SHP77 (cell line): ENCODE measurements at places on chromosomes 3 and 15.

DNA sequence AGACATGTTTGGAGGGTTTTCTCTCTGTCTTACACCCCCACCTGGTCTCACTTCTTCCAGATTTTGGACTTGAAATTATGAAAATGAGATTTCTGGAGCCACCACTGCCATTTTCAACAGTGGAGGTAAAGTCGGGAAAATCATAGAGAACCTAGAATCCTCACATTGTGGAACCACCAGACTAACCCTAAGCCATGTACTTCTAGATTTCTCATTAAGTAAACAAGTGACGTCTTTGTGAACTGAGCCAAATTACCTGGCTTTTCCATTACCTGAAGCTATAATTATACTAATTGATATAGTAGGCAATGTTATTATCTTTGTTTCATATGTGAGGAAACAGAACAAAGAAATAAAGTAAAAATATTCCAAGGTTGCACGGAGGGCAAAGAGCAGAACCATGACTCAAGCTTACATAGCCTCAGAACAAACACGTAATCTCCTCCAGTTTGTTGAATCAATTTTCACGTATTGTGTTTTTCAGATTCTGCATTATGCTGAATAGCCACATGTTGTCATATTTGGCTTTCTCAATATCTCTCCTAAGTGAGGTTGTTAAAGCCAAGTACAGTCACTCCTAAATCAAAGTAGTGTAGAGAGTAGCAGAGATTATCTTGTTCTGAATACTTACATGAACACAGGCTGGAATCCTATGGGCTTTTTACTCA is 101.3 kb upstream of the CMC1 start:
- DNase-seq, result no peak

DNA sequence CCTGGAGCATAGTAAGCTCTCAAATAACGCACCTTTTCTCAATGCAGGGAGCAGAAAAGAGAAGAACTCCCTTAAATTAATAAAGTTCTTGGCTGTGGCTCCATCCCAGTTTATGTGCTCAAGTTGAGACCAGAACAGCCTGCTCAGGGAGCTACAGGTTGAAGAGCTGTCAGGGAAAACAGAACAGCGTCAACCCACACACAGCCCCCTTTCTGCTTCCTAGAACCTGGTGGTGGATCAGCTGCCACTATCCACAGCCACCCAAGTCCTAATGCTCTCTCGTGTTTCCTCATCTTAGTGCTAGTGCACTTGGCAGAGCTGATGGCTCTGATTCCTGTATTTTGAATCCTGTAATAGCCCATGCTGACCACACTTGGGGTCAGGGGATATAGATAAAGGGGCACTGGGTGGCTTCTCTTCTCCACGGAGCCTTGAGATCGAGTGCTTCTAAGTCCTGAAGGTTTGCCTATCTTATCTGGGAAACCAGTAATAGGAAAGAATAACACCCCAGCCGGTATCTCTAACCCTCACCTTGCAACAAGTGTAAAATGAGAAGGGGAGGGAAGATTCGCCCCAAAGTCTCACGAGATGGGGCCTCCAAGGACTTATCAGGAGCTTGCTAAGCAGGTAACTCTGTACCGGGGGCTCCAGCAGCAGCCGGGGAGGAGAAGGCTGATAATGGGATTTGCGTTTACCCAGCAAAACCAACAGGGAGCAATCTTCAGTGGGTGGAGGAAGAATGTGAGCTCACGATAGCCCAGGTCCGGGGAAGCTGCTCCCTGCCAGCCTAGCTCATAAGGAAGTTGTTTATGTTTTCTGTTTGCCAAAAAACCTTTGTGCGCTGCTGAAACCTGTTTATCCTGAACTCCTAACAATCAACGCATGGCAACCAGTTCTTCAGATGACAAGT is 136.2 kb upstream of the ICE2 start:
- no peak for DNase-seq

DNA sequence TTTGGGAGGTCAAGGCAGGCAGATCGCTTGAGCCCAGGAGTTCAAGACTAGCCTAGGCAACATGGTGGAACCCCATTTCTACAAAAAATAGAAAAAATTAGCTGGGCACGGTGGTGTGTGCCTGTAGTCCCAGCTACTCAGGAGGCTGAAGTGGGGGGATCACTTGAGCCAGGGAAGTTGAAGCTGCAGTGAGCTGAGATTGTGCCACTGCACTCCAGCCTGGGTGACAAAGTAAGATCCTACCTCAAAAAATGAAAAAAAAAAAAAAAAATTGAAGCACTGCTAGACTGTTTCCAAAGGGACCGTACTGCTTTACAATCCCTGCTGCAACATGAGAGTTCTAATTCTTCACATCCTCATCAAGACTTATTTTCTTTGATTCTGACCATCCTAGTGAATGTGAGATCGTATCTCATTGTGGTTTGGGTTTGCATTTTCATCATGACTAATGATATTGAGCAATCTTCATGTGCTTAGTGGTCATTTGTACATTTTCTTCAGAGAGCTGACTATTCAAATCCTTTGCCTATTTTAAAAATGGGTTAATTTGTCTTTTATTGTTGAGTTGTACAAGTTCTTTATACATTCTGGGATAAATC is 10.8 kb downstream of the CMTM8 start:
- no peak for DNase-seq

DNA sequence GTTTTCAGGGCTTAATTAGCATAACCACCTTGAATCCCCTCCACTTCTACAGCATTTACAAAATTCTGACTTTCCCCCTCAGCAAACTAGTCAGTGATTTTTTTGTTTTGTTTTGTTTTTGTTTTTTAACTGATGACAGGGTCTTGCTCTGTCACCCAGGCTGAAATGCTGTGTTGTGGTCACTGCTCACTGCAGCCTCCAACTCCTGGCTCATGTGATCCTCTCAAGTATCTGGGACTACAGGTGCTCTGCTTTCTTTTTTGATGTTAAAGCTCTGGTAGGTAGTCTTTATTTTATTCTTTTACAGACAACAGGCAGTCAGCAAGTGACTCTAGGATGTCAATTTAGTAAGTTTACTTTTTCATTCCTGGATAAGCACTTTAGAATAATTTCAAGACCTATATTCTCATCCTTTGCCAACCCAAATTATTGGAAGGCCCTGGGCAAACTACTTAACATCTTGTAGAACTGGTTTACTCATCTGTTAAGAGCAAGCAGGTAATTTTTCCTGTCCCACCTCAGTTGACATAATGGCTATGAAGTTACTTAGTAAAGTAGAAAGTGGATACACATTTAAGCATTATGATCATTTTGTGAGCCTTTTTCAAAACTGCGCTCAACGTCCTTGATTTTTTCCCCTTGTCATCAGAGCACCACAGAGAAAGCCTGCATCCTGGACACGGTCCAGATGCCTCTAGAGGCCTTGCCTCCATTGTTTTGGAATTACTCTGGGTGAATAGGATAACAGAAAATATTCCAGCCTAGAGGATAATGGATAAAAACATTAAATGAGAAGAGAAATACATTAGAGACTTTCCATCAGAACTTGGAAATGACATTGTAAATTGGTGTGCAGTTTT is 69.9 kb upstream of the NDUFB4 start:
- DNase-seq, result no peak

GRCh38 chr3:190721330-190721729 is 141.2 kb downstream of the GMNC start:
- DNase-seq, result peak; percentile 35

DNA sequence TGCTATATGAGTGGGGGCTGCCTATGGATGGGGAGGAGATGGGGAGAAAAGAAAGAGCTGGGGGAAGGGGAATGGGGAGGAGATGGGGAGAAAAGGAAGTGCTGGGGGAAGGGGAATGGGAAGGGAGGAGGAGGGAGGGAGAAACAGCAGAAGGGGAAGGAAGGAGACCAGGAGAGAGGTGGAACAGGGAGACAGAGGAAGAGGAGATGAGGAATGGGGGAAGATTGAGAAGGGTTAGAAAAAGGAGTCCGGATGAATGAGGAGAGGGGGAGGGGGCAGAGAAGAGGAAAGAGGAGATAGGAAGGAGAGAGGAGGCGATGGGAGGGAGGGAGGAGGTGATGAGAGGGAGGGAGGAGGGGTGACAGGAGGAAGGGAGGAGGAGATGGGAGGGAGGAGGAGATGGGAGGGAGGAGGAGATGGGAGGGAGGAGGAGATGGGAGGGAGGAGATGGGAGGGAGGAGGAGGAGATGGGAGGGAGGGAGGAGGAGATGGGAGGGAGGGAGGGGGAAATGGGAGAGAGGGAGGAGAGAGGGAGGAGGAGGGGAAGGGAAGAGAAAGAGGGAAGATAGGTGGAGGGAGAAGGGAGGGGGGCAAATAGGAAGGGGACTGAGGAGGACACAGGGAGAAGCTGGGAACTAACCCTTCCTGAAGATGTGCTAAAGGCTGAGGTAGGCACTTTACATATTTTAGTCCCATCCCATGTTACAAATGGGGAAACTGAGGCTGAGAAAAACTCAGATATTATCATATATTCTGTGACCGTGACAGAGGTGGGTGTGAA is 6.6 kb upstream of the BCL2L10 start:
- no peak for DNase-seq

- DNase-seq, result no peak
Observed at GRCh38 chr3:37963016-37963415, 27.6 kb upstream of the VILL start.

- DNase-seq, result no peak
Observed at GRCh38 chr15:68208136-68208535, 3.0 kb upstream of the CALML4 start.

DNA sequence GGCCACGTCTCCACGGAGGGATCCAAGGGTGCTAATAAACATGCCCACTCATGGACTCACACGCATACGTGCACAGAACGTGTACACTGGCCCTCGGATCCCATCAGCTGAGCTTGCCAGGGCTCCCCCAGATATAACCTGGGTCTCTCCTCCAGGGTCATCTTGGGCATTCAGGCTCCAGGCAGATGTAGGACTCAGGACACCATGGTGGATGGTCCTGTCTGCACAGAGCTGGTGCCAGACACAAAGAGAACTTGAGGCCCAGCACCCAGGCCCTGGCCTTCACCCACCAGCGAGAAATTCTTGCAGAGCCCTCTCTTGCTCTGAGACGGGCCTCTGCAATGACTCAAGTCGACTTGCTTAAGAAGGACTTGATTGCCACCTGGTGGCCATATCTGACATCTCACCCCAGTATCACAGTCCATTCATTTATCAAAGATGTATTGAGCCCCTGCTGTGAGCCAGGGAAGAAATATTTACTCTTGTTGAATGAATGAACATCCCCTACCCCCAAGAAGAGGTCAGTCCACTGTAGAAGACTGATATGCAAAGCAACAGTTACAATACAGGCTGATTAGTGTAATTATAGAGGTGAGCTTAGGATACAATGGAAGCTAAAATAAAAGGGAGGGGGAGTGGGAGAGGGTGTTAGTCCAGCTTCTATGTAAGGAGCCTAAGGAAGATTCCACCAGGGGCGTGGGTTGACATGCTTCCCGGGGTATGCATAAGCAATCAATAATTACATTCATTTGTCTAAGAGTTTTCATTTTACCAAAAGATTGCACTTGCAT is 34.2 kb upstream of the VPS8 start:
- peak; percentile 81 for DNase-seq

DNA sequence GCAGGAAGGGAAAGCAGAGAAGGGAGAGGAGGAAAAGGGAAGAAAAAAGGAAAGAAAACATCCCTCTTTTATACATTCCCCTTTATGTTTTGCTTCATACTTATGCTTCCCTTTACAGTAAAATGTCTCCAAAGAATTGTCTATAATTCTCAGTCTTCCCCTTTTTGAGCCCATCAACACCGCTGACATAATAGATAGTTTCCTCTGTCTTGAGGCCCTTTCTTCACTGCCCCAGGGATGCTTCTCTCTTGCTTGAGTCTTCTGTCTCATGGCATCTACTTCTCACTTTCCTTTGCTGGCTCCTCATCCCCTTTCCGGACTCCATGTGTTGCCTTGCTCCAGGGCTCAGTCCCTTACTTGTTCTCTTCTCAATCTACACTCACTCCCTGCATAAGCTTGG is 99.7 kb upstream of the DAZL start:
- DNase-seq, result no peak

DNA sequence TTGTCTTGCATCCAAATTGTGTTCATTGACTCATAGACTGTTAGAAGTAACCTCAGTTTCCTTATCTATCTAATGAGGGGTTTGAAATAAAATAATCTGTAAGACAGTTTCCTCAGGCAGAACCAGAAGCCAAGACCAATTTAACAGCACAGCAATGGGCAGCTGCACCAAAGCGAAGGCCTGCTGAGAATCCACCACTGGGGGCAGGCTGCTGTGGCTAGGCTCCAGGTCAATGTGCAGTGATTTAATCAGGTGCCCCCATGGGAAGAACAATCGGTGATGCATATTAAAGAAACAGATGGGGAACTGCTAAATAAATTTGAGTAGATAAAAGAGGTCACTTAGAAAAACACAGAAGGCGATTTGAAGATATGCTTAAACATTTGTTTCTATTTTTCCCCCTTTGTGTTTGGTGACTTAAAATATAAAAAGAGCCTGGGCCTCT is 28.0 kb upstream of the TMOD3 start:
- DNase-seq, result peak; percentile 32

DNA sequence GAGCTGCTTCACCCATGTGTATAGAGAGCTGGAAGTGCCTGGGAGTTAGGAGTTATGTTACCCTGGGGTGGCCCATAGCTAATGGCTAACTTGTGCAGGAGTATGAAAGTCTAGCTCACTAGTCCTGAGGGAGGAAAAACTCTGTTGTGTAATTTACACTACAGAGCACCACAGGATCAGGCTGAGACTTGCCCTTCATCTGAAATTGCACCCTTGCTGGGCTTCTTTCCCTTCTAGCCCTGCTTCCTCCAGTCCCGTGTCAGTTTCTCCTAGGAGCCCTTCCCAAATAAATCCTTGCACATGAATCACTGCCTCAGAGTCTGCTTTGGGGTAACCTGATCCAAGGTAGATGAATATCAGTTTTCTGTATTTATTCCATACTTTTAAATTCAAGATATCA is 40.0 kb downstream of the CTXND1 start:
- no peak for DNase-seq

DNA sequence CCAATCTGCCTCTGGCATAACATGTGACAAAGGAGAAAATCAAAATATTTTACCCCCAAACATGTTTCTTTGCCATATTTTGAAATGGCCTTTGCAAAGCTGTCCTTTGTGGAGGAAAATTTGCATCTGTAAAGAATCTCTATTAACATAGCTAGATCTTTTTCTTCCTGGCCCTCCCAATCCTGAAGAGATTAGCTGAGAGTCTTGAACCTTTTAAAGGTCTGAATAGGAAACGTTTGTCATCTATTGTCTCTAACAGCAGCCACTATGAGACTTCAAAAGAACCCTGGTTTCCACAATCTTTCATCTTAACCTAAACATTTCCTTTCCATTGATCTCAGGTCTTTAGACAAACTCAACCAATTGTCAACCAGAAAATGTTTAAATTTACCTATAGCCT is 520.9 kb upstream of the TGFBR2 start:
- DNase-seq, result no peak

DNA sequence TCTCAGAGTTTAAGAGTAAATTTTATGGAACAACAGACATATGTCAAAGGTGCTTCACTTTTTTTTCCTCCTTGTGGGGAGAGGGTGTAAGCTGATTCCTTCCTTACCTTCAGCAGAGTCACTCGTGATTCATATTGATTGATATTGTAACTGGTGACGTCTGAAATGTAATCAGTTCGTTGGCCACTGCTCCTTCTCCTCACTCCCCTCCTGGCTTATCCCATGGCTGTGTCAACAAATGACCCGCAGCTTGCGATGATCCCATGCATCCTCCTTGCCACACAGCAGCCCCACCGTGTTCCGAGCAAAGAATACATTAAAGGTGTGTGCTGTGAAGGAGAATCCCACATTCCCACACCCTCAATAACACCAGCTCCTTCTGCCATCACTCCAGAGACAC is 7.3 kb downstream of the MGLL start:
- no peak for DNase-seq
